ENCODE measurements at places on chromosomes 3 and 15.

DNA sequence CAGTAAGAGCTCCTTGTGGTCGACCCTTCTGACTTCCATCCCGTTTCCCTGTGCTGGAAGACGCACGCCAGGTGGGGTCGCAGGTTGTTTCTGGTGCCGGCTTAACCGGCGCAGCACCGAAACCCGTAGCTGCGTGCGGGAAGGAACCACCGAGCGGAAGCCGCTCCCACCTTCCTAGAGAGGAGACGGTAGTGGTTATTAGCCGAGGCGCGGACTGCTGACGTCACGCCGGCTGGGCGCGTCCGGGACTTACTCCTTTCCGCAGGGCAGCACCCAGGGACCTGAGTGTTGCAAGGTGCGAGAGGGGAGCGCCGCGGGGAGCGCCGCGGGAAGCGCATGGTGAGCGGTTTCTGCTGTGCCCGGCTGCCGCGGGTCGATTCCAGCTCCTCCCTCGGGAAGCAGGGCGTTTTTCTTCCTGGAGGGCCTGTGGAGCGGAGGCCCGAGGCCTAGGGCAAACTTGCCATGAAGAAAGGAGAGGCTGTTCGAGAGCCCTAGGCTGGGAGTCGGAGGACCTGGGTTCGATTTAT is at the start of gene ZNF501:
ZNF501 (plus strand) TSS at position 252 of the 527 bp plus-strand sequence. CDS start 4,787 bp downstream, outside the sequence.
- peak; percentile 57 for DNase-seq

- DNase-seq: no peak
Measured at GRCh38 chr3:14222900-14223594, 44.4 kb downstream of the LSM3 start.

DNA sequence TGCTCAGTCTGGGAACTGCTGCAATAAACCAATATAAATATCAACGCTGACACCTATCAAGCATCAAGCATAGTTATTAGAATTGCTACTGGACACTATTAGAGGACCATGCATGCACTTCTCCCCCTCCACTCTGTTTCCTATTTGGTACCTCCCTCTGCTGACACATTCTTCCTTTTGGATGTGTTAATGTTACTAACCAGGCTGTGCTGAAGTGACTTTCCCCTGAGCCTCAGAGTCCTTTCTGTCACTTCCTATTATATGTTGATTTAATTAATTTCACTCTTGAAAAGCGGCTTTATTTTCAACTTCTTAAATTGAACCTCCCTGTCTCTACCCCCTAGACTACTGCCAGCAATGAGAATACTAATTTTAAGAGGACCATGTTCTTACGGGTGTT is 379.1 kb downstream of the MCTP2 start:
- no peak for DNase-seq

- no peak for DNase-seq
Measured at GRCh38 chr3:187570776-187571175, 99.4 kb downstream of the SST start.

DNA sequence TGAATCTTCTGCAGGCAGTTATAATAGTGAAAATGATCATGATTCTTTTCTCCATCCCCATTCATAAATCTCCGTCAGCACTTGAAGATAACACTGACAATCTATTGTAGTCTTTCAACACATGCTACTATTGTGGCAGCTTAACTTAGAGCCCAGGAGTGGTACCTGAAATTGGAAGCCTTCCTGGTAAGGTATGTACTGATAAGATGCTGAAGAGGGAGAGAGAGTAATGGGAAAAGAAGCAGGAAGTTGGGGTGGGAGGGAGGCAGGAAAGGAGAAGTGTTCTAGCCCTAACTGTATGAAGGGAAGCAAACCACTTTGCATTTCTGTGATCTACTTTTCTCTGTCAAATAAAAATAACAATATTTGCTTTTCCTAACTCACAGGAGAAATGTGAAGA is 197.4 kb upstream of the RORA start:
- no peak for DNase-seq

DNA sequence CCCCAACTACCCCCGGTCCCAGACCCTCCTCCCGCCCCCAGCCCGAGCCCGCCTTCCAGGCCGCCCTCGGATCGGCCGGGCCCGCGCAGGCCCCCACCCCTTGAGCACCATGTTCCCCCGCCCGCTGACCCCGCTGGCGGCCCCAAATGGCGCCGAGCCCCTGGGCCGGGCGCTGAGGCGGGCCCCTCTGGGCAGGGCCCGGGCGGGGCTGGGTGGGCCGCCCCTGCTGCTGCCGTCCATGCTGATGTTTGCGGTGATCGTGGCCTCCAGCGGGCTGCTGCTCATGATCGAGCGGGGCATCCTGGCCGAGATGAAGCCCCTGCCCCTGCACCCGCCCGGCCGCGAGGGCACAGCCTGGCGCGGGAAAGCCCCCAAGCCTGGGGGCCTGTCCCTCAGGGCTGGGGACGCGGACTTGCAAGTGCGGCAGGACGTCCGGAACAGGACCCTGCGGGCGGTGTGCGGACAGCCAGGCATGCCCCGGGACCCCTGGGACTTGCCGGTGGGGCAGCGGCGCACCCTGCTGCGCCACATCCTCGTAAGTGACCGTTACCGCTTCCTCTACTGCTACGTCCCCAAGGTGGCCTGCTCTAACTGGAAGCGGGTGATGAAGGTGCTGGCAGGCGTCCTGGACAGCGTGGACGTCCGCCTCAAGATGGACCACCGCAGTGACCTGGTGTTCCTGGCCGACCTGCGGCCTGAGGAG is 472 bp downstream of the CHST14 start:
- DNase-seq: peak; percentile 41

GRCh38 chr3:54954022-54954421 is 26.2 kb upstream of the LRTM1 start:
- DNase-seq: no peak

- no peak for DNase-seq
Measured at GRCh38 chr3:47849699-47850563, 47.0 kb downstream of the DHX30 start.

GRCh38 chr3:134852893-134853351 is 57.9 kb downstream of the EPHB1 start:
- no peak for DNase-seq

- no peak for DNase-seq
Measured at GRCh38 chr3:136804813-136805212, 14.1 kb upstream of the SLC35G2 start.

DNA sequence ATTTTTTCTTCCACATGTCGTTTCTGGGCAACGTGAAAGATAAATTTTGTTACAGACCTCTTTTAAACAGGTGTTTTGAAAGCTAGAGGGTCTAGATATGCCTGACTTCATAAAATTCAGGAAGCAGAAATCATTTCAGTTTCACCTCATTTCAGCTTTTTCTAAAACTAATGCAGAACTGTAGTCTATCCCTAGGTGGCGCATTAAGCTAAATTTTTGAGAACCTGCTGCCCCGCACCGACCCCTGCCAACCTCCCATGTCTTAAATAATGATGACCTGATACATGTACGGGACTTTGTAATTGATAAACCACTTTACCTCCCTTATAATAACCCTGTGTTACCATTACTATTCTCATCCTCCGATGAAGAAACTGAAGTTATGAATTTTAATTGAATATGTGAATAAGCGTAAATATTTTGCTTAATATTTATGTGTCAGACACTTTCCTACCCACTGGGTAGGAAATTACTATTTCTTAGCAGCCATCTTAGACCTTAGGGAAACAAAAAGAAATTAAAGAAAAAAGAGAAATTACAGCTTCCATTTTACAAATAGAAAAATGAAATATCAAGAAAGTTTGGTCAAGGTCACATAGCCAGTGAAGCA is 78.7 kb upstream of the GCNT3 start:
- DNase-seq: peak; percentile 52

- DNase-seq: no peak
Measured at GRCh38 chr3:69967156-69967555, 32.4 kb upstream of the SAMMSON start.

- DNase-seq: no peak
Measured at GRCh38 chr3:50230104-50230793, 5.8 kb upstream of the GNAI2 start.

GRCh38 chr3:40873934-40874699 is 325.2 kb upstream of the CTNNB1 start:
- no peak for DNase-seq

- DNase-seq: no peak
Measured at GRCh38 chr3:14505001-14505802, 34.9 kb downstream of the GRIP2 start.

- no peak for DNase-seq
Measured at GRCh38 chr3:110243081-110243480, 828.5 kb upstream of the NECTIN3 start.

DNA sequence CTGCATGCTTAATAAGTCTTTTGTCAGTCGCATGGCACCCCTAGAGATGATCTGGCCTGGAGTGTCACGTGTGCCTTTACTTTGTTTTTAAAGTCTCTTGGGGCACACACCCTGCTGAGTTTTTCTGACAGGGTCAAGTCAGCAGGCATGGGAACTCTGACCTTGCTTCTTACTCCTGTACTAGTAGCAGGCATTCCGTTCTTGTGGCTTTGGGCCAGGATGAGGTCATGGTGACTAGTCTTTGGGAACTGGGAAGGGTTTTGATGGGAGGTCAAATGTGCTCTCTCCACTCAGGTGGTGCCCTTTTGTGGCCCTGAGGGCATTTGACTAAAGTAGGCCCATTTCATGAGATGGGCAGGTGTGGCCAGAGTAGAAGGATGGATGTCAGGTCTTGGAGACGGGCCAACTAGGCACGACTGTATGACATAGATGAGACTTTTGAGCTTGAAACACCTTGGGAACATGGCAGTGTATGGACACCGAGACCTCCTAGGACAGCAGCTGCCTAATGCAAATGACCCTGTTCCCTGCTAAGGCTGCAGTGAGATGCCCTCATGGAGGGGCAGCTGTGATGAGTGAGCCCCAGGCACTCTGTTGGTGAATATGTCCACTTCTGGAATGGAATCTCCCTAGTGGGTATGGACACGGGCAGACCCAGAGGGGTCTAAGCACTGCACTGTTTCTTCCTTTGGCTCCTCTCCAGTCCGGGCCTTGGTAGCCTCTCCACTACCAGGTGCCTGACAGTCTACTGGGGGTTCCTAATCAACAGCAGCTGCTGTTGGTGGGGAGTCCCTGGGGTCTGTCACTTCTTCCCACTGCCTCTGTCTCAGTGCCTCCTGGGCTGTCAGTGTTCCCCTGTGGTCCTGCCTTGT is 16.4 kb downstream of the SRPRB start:
- no peak for DNase-seq

GRCh38 chr3:87318617-87319021 is 42.2 kb upstream of the POU1F1 start:
- DNase-seq: no peak

DNA sequence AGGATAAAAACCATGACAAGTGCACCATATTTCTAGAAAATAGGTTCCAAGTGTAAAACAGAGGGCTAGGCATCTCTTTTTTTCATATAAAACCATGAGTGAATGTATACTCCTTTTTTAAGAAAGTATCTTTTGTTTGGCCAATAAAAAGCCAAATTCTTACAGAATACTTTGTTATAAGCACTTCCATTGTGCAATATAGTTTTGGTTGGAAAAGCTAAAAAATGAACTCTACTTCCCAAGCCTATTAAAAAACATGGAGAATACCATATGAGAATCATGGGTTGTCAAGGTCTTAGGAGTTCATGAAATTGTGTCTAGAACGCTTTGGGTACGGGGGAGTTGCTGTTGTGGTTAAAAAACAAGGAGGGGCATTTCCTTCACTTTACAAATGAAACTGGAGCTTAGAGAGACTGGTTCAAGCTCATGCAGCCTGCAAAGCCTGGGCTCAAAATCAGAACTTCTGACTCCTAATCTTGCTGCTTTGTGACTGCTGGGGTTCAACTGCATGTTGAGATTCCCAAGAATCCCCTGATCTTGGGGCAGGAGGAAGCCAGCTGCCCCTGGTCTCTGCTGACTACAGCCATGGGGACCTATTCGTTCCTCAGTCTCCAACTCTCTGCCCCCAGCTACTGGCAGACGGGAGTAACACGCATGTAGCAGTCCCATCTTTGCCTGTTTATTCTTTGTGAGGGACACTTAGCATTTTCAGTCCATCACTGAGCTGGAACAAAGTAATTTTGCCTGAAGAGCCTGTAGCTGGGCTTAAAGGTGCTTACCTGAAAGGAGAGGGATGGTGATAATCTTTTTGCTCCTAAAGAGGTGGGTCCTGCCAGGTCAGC is 229.1 kb downstream of the CHST2 start:
- no peak for DNase-seq

DNA sequence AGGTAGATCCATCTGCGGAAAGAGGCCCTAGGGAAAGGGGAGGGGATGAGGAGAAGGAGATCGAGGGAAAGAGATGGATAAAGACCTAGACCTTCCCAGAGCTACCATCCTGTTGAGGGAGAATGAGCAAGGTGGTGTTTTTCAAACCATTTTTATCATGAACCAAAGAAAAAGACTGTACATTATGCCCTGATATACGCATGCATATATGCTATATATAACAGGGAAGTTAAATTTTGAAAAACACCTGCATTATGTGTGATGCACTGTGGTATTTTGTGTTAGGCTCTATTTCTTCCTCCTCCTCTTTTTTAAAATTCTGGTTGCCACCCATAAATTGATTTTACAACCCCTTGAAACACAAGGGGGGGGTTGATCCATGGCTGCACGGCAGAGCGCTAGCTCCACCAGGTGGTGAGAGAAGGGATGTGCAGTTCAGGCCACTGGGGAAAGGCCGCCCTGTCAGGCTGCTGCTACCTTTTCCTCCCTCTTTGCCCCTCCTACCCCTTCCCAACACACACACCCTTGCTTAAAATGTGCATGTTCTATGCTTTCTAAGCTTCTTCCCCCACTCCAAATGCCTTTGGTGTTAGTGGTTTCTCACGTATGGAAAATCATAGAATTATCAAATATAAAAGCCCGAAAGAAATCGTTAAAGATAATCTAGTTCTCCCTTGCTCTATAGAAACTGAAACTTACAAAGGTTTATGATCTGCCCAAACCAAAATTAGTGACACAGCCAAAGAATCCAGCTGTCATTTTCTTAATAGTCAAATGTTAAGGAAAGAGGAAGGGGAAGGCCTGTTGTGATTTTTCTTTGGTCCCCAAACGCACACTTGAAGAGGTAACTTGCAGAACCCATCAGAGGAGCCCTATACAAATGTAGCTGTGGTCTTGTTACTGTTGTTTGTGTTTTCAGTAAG is 262.0 kb upstream of the UMPS start:
- DNase-seq: peak; percentile 75

DNA sequence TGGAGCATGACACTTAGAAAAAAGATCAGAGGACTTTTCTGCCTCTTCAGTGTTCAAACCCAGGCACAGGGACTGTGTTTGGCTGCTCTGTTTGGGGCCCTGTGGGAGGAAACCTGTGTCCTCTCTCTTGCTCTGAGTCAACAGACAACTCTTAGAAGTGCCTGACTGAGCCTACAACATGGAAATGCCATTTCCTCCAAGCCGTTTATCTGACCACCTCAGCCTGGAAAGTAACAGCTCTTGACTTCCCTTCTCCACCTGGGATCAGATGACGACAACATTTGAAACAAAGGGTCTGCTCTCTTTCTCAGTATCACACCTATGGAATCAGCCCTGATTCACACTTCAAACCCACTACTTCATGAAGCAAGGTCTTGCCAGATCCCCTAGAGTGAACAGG is 91.3 kb upstream of the CTDSPL start:
- peak; percentile 50 for DNase-seq

- no peak for DNase-seq
Measured at GRCh38 chr3:64039981-64040733, 16.9 kb upstream of the PSMD6 start.

Measured in endothelial cell (in vitro differentiated cells).